ENCODE measurements at places on chromosomes 12 and 14. TPM values are rescaled to one million over a fixed set of nuclear protein-coding genes. Genes with fewer than 3 reads are reported as not detected.

DNA sequence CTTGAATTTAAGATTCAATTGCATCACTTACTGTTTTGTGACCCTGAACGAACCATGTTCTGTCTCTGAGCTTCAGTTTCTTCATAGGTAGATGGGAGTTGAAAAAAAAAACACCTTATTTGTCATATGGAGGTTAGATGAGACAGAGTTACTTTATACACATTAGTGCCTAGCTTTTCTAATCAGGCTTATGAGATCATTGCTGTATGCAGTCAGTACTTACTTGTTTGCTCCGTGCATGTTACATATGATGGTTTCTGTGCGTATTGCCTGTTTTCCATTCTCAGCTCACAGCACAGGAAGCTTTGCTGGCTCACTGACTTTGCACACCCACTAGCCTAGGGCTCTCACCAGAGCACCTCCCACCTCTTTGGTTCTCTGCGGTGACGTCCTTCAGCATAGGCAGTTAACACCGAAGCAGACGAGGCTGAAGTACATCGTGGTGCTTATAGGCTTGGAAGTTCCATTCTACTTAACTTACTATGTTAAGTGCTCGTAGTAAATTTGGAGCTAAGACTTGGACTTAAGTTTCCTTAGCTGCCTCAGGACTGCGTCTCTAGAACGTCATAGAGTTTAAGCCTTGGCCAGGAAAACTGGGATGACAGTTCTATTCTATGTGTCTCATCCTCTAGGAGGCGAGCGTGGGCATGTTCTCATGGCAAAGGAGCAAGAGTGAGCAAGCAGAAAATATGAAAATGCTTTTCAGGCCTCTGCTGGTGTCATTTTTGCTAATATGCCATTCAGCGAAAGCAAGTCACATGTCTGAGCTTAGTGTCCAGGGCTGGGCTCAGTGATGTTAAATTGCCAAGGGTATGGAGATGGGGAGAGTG lies 57.3 kb downstream of the NRXN3 start:
- no peaks in the 10 kb centered on the region for H3K4me1 ChIP-seq
- no peak overlapping the region for H3K4me3 ChIP-seq
- no peaks in the 10 kb centered on the region for H3K36me3 ChIP-seq
- no peak for DNase-seq

- peaks cover 12% of the 10 kb centered on the region for H3K4me1 ChIP-seq
- no peaks in the 10 kb centered on the region for H3K36me3 ChIP-seq
- no peak overlapping the region for H3K4me3 ChIP-seq
- H3K27ac ChIP-seq, result no peak overlapping the region
Measured at GRCh38 chr14:24316597-24316950, 5.3 kb downstream of the LTB4R start.

CCDC92 gene
- 38.9 TPM for total RNA-seq

DNA sequence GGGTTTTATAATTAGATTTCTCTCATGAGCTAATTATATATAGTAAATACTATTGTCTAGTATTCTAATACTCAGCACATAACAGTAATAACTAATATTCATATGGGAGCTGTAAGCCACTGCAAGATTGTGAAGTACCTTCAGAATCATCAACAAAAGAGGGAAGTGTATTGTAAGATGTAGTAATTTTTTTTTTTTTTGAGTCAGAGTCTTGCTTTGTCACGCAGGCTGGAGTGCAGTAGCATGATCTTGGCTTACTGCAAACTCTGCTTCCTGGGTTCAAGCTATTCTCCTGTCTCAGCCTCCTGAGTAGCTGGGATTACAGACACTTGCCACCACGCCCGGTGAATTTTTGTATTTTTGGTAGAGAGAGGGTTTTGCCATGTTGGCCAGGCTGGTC lies 3.1 kb downstream of the GPR33 start:
- H3K27me3 ChIP-seq, result peaks cover 2% of the 10 kb centered on the region
- no peak for DNase-seq
- no peak overlapping the region for H3K27ac ChIP-seq
- H3K4me3 ChIP-seq, result no peak overlapping the region
- H3K36me3 ChIP-seq, result no peaks in the 10 kb centered on the region
- H3K4me1 ChIP-seq, result no peaks in the 10 kb centered on the region

- DNase-seq, result no peak
- H3K27me3 ChIP-seq, result no peaks in the 10 kb centered on the region
- peaks cover 49% of the 10 kb centered on the region for H3K36me3 ChIP-seq
- H3K27ac ChIP-seq, result no peak overlapping the region
- no peak overlapping the region for H3K4me3 ChIP-seq
- H3K4me1 ChIP-seq, result no peaks in the 10 kb centered on the region
Measured at GRCh38 chr12:122489038-122489437, 11.7 kb downstream of the ZCCHC8 start.

DNA sequence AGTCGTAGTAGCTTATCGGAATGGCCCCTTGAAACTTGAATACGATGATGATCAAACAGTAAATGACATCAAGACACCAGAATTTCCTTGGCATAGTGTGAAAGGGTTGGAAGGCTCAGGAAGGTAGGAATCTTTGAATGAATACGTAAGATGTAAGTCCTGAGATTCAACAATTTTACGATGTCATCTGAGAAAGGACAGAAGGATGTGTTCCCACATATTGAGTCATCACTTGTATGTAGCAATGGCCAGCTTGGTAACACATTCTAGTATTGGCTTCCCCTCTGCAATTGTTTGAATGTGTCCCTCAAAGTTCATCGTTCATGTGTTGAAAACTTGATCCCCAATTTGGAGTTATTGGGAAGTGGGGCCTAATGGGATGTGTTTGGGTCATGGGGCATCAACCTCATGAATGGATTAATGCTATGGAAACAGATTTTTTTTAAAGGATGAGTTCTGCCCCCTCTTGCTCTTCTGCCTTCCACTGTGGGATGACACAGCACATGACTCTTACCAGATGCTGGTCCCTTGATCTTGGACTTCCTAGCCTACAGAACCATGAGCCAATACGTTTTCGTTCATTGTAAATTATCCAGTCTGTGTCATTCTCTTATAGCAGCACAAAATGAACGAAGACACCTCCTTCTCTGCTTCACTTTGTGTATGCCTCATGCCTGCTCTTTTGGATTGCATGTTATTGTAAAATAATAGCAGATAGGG lies 284.6 kb downstream of the BCAT1 start:
- H3K4me3 ChIP-seq, result no peak overlapping the region
- no peak for DNase-seq
- H3K27ac ChIP-seq, result no peak overlapping the region

DHRS2 gene
- 2.1 TPM for total RNA-seq

BMAL2 gene
- total RNA-seq, result 12.1 TPM

CDCA3 gene
- total RNA-seq, result 2.3 TPM

DNA sequence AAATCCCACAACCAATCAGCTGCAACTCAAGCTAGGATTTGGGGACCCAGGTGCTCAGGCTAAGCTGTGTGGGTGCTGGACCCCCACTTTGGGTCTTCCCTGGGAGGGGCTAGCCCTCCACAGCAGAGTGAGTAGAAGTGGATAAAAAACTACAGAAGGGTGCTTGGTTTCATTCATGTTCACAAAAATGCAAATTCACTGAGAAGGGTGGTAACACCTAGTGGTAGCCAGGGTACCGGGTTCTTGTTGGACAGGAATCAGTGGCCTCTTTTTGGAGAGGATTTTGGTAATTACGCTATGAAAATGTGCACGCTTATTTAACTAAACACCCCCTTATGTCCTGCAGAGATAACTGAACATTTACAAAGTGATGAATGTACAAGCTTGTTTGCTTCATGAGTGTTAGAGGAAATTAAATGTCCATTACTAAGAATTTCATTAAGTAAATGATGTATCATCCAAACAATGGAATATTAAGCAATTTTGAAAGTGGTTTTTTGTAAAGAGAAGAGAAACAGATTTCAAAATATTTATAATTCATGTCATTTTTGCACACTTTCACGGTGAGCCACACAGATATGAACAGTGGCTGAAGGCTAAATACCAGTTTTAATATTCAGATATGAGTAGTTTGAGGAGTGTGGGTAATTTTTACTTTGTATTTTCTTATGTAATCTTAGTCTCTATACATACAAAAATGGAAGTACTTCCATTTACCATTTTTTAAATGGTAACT lies 78.3 kb downstream of the DDX51 start:
- H3K27ac ChIP-seq, result no peak overlapping the region
- no peak overlapping the region for H3K4me3 ChIP-seq
- no peak for DNase-seq
- H3K4me1 ChIP-seq, result no peaks in the 10 kb centered on the region
- H3K36me3 ChIP-seq, result peaks cover 24% of the 10 kb centered on the region

DNA sequence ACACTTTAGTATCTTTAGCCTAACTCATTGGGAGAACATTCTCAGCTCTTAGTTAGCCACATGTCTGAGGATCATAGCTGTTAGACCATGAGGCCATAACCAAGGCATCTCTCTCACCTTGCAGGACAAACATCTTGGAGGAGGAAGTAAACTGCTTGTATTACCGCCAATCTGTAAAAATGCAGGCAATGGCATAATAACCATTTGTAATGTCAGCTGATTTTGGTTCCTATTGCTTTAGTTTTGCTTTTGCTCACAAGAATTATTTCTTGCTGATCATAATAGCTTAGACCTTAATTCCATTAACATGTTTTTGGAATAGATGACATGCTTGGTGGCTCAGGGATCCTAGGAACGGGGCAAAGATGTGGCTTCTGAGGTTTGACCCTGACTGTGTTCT lies 16.4 kb upstream of the GSG1 start:
- no peak overlapping the region for H3K4me3 ChIP-seq
- no peak overlapping the region for H3K27ac ChIP-seq
- no peak for DNase-seq
- H3K36me3 ChIP-seq, result no peaks in the 10 kb centered on the region
- H3K4me1 ChIP-seq, result peaks cover 9% of the 10 kb centered on the region

DNA sequence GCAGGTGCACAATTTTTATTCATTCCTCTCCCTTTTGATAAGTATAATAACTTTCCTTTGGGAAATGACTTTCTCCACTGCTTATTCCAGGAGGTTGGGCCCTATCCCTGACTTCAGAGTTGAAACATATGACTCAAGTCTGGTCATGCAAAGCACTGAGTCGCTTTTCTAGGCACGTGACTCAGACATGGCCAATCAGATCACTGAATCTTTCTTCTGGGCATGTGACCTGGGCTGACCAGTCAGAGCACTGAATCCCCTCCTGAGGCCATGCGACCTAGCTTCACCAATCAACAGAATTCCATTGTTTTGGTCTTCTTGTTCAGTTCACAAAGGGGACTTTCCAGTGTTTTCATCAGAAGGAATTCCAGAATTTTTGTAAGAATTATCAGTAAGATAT lies 377.1 kb upstream of the KITLG start:
- H3K4me3 ChIP-seq, result no peak overlapping the region
- no peaks in the 10 kb centered on the region for H3K36me3 ChIP-seq
- no peaks in the 10 kb centered on the region for H3K27me3 ChIP-seq
- H3K27ac ChIP-seq, result no peak overlapping the region
- DNase-seq, result no peak

- no peak overlapping the region for H3K4me3 ChIP-seq
- no peak for DNase-seq
- H3K27me3 ChIP-seq, result no peaks in the 10 kb centered on the region
- no peak overlapping the region for H3K27ac ChIP-seq
Measured at GRCh38 chr14:31792726-31793125, 231.5 kb downstream of the NUBPL start.

DNA sequence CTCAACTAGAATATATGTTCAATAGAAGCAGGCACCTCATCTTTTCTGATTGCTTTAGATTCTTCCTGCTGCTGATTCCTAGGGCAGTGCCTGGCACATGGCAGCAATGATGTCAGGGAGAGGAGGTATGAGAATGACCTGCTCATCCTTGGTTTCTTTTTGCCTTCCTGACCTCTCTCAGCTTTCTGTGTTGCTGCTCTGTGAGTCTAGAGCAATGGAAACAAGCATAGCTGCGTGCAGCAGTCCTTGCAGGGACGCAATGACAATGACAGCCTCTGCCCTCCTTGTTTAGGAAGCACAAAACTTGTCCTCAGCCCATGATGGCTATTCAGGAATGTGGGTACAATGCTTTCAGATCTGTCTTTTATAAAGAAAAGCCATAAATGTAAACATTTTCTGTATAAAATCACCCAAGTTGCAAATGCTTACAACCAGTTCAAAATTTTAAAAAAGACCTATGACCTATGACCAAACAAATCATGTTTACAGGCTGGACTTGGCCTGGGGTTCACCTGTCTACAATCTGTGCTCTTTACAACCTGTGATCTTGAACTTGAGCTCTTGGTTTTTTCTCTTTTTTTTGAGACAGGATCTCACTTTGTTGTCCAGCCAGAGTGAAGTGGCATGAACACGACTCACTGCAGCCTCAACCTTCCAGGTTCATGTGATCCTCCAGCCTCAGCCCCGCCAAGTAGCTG lies 549.4 kb upstream of the ATP2B1 start:
- H3K4me3 ChIP-seq, result no peak overlapping the region
- no peaks in the 10 kb centered on the region for H3K27me3 ChIP-seq
- no peaks in the 10 kb centered on the region for H3K36me3 ChIP-seq
- peaks cover 12% of the 10 kb centered on the region for H3K4me1 ChIP-seq

DNA sequence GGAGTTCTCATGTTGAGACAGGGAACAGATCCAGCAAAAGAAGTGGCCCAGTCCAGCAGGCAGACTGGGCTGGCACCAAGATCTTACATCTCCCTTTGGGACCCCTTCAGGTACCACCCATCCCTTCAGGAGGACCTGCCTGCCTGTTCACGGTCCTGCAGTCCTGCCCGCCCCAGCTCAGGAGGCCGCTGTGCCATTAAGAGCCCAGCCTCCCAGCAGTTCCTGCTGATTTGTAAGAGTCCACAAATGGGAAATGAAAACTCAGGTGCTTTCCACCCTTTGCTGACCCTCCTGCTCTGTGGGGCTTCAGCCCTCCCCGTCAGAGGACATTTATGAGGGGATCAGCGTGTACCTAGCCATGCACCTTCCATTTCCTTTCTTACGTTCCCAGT lies 39.5 kb downstream of the C14orf132 start:
- DNase-seq, result no peak
- no peaks in the 10 kb centered on the region for H3K36me3 ChIP-seq
- no peak overlapping the region for H3K4me3 ChIP-seq
- H3K27me3 ChIP-seq, result no peaks in the 10 kb centered on the region

AHNAK2 gene
- 34.3 TPM for total RNA-seq

DNA sequence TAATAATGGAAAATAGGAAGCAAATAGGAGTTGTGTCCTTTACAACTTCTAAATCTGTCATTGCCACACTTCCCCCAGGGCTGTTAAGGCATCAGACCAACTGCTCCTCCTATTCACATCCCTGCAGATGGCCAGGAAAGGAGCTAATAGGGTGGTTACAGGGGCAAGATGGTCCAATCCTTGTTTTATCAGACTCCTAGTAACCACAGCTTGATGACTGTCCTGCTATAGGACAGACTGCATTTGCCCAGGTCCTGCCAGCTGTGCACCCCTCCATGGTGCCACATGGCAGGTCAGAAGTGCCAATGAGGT lies 10.9 kb upstream of the KRT2 start:
- peaks cover 21% of the 10 kb centered on the region for H3K27me3 ChIP-seq
- no peaks in the 10 kb centered on the region for H3K4me1 ChIP-seq
- H3K36me3 ChIP-seq, result no peaks in the 10 kb centered on the region
- no peak for DNase-seq
